ENCODE measurements at places on chromosomes 12 and 14.

DNA sequence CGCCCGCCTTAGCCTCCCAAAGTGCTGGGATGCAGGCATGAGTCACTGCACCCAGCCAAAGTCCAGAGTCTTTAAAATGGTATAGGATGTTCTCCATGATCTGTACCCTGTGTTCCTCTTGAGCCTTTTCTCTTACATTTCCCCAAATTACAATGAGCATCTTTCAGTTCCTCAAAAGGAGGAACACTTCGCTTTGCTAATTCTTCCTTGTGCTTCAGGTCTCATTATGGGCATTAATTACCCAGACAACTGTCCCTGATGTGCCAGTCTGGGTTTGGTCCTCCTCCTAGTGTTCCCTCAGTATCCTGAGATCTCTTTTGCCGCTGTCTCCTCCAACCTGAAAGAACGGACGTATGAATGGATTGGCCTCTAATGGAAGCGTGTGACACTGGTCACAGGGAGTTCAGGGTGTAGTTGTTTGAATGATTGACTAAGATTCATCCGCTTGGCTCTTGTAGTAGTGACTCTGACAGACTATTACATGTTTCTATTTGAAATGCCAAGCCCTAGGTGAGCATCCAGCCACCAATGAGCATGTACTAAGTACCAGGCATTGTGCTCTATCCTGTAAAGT is 8.2 kb downstream of the PRKCH start:
- DNase-seq, result no peak

DNA sequence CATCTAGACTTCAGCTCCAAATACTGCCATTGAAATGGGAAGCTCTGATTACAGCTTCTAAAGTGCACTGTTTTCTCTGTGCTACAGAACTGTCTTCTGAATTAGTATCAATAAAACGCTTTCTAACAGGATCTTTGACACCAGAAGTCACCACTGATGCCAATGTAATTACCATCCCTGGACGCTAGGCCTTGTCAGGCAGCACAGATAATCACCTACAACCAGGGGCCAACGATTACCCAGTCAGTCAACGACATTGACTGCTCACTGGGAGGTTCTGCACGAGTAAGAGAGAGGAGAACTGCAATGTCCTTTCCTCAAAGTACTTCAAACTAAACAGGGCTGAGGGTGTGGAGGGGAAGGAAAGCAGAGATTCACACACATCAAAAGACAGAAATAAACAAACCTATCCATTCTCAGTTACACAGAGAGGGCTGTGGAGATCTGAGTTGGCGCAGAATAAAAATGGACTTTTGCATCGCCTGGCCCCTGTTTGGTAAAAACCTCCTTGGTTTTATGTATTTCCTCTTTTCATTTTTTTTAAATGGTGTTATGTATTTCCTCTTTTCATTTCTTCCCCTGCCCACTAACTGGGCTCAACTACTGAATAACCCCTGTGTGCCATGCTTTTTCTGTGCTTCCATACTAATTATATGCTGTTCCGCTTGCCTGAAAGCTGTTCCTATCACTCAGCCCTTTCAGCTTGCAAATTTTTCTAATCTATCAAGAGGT is 492.2 kb downstream of the APAF1 start:
- DNase-seq, result no peak

- no peak for DNase-seq
These were observed 19.1 kb downstream of the ERP29 start for GRCh38 chr12:112032292-112032691.

DNA sequence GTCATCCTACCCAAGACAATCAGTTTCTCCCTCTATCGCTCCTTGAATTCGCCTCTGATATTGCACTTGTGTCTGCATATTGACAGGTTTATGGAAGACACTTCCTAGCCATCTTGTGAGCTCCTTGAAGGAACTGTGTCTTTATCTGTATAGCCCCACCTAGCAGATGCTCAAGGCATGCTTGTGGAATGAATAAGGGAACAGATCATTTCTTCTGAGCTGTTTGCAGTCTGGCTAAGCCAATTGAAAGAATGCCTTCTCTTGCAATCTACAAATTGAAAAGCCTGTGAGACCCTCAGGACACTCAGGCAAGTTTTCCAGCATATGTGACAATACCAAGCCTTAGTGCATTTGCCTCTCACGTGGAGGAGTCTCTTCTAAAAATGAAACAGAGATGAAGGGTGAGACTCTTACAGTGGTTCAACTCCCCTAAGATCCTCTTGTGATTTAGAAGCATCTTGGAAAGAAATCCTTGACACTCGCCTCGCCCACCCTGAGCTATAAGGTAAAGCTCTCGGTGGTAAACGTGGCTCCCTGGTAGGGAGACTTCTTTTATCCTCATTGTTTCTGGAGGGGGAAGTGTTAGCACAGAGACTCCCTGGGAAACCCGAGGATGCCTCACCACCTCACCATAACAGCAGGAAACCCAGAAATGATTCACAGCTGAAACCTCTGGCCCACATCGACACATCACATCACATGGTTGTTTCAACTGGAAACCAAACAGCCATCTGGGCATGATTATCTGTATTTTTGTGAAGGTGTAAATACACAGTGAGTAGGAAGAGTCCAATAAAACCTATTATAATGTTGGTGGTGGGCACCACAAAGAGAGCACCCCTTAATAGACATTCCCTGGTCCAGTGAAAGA is 112.3 kb upstream of the BCL2L14 start:
- peak; percentile 42 for DNase-seq

DNA sequence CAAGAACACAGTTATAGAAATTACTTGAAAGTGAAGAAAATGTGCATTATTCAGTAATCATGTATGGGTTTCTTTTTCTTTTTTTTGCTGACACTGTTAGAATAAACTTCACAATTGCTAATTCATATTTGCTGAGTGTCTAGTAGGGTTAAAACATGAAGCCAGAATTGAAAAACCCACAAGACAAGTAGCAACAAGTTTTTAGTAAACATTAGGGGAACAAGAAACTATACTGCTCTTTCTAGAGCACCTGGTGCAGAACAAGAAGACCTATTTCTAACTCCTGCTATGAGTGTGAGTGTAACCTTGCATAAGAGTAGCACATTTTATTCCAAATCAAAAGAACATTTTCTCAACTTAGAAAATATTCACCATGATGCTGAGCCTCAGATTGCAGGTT is 83.2 kb downstream of the ITPR2 start:
- DNase-seq, result no peak

DNA sequence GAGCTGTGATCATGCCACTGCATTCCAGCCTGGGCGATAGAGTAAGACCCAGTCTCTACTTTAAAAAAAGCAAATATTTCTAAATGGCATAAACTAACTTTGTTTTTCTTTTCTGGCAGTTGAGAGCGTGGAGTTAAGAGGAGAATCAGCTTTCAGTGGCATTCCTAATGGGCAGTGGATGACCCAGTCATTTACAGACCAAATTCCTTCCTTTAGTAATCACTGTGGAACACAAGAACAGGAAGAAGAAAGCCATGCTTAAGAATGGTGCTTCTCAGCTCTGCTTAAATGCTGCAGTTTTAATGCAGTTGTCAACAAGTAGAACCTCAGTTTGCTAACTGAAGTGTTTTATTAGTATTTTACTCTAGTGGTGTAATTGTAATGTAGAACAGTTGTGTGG is 21.2 kb downstream of the TDG start:
- DNase-seq, result no peak

- DNase-seq, result no peak
These were observed 161.7 kb upstream of the EEA1 start for GRCh38 chr12:93090731-93091172.

- DNase-seq, result no peak
These were observed 33.7 kb downstream of the VWF start for GRCh38 chr12:6090803-6091202.

- no peak for DNase-seq
These were observed 7.8 kb upstream of the FZD10 start for GRCh38 chr12:130154276-130155070.

DNA sequence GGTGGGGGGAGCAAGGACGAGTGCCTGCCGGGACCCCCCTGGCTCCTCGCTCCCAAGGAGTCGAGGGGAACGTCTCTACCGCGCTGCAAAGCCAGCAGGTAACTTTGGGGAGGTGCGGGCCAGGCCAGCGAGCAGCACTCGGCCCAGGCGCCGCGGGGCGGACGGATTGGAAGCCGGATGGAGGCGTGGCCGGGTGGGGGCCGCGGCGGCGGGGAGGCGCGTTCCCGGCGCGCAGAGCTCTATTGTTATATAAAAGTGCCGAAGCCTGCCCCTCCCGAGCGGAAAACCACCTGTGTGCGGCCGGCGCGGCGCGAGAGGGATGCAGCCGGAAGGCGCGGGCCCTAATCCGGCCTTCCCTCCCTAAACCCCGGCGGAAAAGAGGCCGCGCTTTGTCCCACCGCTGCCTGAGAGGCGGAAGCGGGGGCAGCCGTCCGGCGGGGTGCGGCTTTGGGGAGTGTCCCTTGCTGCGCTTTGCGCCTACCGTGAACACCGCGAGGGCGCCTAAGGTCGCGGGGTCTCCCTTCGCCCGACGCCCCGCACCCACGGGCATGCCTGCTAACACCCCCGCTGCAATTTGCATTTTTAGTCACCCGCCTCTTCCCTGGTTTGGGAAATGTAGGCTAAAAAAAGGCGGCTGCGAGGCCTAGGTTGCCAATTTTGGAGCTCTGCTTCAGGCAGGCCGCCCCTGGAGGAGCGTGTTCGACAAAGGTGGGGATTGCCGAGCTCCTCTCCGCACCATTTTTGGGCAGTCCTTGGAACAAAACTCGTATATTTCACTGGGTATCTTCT is 1.7 kb upstream of the DUSP6 start:
- peak; percentile 90 for DNase-seq

- DNase-seq, result no peak
These were observed 30.4 kb downstream of the DLGAP5 start for GRCh38 chr14:55160989-55161388.

DNA sequence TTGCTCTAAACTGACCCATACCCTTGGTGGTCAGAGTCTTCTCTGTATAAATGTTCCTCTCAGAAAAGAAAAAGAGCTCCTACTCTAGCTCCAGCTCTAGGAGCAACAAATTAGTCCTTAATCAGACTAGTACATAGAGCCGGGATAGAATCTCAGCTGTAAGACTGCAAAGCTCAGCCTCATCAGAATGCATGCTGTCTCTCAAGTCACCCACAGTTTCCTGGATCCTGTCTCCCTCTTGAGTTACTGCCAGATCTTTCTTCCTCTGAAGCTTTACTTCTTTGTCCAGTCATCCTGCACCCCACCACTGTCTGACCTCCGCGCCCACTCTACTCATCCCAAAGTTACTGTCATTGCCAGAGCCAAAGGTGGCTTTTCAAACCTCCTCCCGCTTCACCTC is 139.3 kb upstream of the PRMT8 start:
- DNase-seq, result no peak

DNA sequence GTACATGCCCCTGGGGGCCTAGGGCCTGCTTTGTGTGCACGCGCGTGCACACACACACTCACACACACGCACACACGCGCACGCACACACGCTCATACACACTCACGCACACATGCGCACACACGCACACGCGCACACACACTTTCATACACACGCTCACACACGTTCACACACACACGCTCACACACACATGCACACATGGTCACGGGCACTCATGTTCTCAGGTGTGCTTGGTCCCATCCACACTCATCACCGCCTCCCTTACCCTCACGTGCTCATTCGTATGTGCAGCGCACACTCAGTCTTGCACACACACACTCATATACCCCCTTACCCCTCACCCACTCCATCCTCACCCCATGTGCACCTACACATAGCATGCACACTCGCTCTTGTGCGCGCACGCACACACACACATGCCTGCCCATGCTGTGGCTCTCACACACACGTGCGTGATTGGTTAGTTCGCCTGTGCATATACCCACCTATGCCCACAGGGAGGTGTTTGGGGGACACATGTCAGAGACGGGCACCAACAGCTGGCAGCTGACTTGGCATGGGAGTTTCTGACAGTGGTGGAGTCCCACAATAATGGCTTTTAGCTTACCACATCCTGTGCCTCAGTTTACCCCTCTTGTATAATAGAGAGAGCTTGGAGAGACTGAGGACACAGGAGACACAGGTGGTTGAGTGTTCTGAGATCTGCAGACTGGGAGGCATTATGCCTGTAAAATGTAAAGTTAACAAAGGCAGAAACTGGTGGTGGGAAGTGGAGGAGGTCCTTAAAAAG is 28.7 kb downstream of the TSPAN9 start:
- DNase-seq, result no peak

DNA sequence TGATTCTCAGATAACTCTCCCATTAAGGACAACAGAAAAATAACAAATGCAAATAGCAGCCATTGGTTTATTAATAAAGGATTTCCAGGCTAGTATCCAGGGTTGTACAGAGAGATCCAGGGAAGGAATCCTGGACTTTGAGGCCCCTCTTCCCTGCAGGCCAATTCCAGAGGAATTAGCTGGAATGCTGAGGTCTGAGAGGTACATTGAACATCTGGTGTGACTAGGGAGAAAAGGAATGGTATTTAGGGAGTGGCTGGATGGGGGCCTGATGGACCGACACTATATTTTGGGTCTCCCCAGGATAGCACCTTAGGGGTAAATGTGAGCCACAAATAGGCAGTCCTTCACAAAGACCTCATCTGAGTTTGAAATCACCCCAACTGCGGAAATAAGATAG is 924.5 kb downstream of the AACS start:
- no peak for DNase-seq

- no peak for DNase-seq
These were observed 10.5 kb downstream of the EVL start for GRCh38 chr14:100075681-100076080.

GRCh38 chr12:64058541-64059265 is 163.4 kb downstream of the KICS2 start:
- no peak for DNase-seq

- no peak for DNase-seq
These were observed 6.1 kb downstream of the A2ML1 start for GRCh38 chr12:8828257-8829124.

GRCh38 chr12:28089338-28089737 is 100.9 kb upstream of the CCDC91 start:
- DNase-seq, result no peak

Data from activated naive CD8-positive, alpha-beta T cell treated with anti-CD3 and anti-CD28 coated beads, Interleukin-2, amount 10 ng/mL, durations not matched to agents 7 days and 5 days (primary cell).